Hypothalamus (tissue), 51 donors: ENCODE measurements at places on chromosomes 6 and 20.
A peak's percentile ranks its signal among the peaks of the same experiment; 100 is the strongest.

DNA sequence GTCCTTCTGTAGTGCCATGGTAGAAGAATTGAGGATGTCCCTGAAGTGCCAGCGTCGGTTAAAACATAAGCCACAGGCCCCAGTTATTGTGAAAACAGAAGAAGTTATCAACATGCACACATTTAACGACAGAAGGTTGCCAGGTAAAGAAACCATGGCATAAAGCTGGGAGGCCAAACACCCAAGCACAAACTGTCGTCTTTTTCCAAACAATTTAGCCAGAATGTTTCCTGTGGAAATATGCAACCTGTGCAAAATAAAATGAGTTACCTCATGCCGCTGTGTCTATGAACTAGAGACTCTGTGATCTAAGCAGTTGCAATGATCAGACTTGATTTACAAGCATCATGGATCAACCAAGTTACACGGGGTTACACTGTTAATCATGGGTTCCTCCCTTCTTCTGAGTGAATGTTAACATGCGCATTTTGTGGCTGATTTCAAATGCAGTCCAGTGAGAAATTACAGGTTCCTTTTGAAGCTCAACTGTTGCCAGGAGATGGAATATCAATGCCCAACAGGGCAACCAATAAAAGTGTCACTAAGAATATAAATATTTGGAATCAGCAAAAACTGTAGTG, 674.9 kb downstream of the GRIK2 start:
- DNase-seq = no peak

DNA sequence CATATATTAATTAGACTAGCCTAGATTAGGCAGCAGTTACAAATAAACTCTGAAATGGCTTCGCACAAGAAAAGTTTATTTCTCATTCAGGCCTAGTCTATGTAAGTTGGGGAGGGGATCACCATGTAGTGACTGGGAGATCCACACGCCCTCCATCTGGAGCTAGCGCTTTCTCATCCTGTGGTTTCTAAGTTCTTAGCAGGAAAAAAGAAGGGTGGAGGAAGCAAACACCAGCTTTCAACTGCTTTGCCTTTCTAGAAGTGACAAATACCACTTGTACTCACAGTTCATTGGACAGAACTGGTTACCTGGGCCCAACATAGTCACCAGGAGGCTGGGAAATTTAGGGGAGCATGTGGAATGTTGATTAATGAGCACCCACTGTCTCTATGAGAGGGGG, 46.6 kb downstream of the NDUFAF5 start:
- no peak for DNase-seq

GRCh38 chr6:121770943-121771342, 335.5 kb downstream of the GJA1 start:
- no peak for DNase-seq

- peak; percentile 45 for DNase-seq
Observed at GRCh38 chr6:149941583-149942460, at the start of gene ULBP2. TSS of gene ULBP2 (plus strand) at chr6:149942014. CDS start at chr6:149942073, 59 bp downstream.

DNA sequence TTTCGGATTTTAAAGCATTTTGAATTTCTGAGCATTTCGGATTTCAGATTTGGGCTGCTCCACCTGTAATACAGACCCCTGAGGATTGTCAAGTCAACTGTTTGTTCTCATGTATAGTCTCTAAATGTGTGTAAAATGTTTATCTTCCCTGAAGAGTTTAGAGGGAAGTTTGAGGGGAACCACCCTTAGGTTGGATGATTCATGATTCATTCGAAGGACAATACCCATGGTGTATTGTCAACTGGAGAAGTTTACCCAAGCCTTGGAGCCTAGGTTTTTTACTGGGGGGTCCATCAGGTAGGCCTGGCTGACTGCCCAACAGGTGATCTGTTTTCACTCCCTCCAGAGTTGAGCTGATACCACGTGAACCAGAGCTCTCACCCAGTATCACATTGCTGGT, 18.9 kb downstream of the GSTA4 start:
- DNase-seq = no peak

DNA sequence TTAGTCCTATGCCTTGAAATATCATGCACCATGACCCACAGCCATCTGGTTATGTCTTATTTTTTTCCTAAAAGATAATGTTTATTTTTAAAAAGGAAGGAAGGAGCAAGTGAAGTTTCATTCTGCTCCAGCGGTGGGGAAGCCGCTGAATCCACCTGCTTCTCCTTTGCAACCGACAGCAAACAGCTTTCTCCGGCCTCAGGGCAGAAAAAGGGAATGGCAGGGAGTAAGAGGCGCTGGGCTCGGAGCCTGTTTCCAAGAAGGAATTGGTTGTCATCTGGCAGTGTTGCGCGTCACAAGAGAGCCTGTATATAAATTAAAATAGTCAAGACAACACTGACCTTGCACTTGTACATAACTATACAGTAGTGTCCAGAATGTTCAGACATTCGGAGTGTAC, 14.2 kb downstream of the GFRA4 start:
- DNase-seq = no peak

DNA sequence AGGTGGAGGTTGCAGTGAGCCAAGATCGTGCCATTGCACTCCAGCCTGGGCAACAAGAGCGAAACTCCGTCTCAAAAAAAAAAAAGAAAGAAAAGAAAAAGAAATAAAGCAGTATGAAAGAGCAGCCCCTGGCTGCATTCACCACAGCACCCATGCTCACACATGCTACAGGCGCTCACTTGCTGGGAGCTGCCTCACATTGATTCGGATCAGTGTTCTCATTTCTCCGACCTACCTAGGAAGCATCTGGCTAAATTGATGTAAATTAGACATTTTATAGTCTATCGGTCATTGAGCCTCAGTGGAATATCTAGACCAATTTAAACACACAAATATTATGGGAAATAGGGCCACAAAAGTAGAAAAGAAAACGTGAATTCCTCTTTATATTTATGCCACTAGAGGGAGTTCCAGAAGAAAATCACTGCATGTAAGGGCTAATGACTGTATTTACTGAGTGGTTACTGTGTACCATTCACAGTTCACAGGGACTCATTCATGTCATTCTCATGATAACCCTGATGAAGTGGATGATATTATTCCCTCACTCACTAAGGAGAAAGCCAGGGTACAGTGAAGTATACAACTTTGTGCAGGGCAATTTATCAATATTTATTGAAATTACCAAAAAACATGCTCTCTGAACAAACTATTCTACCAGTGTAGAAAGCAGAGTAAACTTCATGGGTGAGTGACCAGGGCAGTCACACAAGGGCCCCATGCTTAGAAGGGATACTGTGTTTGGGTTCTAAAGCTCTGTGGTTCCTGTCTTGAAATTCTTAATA, 5.3 kb upstream of the MOG start:
- DNase-seq = no peak

- no peak for DNase-seq
Observed at GRCh38 chr6:117677553-117678141, 2.4 kb downstream of the NUS1 start.

DNA sequence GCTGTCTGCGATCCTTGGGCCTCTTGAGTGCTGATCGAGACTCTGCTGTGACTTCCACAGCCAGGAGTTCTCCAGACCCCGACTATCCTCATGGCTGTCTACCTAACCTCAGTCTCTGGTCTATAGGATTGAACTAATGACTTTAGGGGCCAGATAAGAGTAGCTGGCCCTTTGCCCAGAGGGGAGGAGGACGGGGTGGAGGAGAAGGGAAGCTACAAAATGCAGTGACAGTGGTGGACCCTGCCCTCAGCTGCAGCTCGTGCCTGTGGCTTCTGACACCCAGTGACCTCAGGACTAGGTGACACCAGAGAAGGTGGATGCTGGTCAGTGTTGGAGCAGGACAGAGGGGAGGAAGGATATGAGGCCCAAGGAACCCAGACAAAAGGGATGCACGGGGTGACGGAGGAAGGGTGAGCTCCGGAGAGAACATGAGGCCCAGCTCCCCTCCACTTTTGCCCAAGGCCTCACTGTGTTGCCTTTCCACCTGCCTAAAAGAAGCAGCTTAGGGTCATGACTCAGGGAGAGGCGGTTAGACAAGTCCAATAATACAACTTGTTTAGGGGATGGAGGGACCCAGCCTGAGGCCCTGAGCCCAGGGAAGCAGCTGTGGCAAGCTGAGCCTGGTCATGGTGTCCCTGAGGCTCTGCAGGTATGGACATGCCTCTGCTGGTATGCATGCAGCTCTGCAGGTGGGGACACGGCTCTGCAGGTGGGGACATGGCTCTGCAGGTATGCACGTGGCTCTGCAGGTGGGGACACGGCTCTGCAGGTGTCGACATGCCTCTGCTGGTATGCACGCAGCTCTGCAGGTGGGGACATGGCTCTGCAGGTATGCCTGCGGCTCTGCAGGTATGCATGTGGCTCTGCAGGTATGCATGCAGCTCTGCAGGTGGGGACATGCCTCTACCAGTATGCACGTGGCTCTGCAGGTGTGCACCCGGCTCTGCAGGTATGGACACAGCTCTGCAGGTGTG, 67.7 kb downstream of the SYNJ2 start:
- DNase-seq = no peak

DNA sequence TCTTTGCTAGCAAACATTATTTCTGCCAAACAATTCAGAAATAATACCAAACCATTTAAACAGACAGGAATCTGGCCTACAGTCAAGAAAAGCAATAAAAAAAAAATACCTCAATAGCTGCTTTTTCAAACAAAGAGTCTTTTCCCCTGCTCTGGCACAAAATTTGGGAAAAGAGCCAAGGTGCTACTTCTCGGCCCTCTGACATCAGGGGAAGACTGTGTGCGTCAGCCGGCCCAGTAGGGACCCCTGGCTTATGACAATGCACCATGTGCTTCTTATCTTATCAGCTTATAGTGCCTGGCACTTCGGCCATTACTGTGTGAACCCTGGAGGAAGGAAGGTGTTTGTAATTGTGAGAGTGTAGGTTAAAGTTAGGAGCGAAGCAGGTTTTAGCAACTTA, 89.4 kb downstream of the PDE10A start:
- DNase-seq = no peak

DNA sequence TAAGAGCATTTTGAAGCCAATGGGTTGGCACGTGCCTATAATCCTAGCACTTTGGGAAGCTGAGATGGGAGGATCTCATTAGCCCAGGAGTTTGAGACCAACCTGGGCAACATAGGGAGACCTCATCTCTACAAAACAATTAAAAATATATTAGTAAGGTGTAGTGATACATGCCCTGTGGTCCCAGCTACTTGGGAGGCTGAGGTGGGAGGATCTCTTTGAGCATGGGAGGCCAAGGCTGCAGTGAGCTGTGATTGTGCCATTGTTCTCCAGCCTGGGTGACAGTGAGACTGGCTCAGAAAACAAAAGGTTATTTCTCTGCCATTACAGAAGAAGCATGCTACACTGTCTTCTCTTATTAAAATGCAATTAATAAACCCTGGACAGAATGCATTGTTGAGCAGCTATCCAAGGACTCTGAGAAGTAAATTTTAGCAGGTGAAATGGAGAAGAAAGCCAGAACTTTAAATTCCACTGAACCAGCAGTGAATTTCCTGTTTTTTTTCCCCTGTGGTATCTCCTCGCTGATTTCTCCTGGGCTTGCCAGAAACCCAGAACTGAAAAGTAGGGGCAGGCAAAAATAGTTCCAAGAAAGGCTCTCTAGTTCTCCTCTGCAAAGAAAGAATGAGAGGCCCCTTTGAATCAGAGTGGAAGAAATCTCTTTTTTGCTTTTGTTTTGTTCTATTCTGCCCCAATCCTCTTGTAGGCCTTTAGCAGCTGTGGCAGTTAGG, 8.4 kb downstream of the AMD1 start:
- DNase-seq = no peak

DNA sequence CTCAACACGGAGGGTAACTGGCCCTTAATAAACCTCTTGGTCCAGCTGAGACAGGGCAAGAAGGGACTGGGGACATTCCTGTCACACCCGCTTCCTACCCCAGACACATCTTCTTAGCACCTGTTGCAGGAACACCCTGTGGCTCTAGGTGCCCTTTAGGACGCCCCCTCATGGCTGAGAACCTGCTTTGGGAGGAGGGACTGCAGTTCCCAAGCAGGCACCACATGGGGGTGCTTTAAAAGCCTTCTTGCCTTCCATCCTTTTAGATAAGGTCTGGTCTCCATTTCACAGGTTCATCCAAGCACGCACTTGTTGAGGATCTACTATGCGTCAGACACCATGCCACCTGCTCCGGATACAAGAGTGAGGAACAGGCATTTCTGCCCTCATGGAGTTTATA, 26.6 kb downstream of the NSFL1C start:
- no peak for DNase-seq

GRCh38 chr6:139457476-139457875, 83.0 kb upstream of the CITED2 start:
- no peak for DNase-seq

DNA sequence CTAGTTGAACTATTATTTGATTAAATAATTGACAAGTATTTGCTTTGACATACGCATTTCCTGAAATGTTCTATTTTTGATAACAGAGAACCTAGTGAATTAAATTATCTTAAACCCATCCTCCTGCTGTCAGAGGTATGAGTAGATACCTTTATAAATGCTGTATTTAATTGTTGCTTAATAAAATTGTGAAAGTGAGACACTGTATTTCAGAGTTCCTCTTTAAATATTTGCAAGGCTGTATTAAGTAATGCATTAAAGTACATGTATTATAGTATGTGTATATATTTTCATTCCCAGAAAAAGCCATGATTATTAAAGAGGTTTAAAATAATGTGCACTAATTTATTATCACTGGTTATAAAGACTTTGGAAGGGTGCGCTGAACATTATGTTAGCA, 483.8 kb downstream of the TFAP2B start:
- DNase-seq = no peak

DNA sequence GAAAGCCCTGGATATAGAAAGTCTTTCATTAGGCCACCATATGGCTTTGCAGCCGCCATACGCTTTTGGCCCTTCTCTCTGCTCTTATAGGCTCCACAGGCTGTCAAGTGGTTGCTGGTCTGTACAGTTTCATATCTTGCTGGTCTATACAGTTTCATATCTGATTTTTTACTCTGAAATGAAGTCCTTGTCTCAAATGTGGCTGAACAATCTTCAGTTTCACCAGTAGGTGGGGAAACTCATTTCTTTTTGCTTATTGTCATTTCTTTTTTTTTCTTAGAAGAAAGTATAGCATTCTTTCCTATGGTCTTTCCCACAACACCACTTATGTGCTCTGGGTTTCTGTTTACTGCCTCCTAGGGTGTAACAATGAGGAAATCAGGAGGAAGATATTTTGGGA, 771.4 kb upstream of the MMS22L start:
- no peak for DNase-seq
